ENCODE measurements at places on chromosomes 4 and X.
A peak's percentile ranks its signal among the peaks of the same experiment; 100 is the strongest.

DNA sequence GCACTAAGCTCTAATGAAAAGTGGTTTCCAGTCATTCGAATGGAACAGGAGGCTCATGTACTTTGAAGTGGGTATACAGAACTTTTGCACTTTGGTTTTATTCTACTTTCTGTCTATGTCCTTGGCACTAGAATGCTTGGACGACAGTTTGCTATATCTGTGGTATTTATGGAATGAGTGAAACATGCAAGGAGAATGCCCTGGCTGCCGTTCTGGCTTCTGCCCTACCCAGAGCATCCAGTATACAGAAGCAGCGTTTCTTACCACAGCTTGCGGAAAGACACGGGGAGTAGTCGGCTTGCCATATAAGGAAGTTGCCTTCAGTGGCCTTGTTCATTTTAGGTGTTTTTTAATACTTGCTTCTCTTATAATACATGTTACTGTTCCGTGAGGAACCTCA lies 98.0 kb downstream of the TBL1X start:
- DNase-seq: no peak

DNA sequence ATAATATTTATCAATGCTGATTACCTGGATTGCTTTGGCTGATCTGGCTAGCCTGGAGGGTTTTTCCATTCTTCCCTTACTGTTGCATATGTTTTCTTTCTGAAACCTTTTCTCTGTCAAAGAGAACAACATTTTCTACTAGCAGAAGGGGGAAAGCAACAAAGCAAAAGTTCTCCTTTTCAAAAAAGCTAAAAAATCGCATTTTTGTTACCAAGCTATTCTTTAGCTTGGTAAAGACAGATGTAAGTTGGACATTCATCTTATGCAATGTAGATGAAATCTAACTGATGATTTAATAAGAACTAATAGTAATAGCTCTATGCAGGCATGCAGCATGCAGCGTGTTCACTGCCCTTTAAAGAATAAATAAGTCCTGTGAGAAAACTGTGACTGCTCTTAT lies at the start of gene GRXCR1:
GRXCR1 (plus strand) TSS at position 301 of the 400 bp plus-strand sequence. CDS start 554 bp downstream, outside the sequence.
- DNase-seq: no peak

GRCh38 chr4:39548425-39549067 lies 21.3 kb upstream of the UGDH start:
- DNase-seq: no peak

DNA sequence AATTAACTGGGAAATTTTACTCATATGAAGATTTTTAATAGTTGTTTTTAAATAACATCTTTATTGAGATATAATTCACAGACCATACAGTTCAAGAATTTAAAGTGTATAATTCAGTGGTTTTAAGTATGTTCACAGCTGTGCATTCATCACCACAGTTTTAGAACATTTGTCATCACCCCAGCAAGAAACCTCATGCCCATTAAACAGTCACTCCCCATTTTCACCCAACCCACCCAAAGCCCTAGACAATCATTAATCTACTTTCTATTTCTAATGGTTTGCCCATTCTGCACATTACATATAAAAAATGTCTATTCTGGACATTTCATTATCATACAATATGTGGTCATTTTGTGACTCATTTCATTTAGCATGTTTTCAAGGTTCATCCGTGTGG lies 2.8 kb downstream of the UPRT start:
- no peak for DNase-seq

GRCh38 chrX:36961590-36961989 lies 46.6 kb upstream of the FAM47C start:
- DNase-seq: no peak

- no peak for DNase-seq
Measured at GRCh38 chr4:83438719-83439118, 16.9 kb downstream of the HELQ start.

- no peak for DNase-seq
Measured at GRCh38 chr4:1488831-1489638, 82.8 kb upstream of the NKX1-1 start.

DNA sequence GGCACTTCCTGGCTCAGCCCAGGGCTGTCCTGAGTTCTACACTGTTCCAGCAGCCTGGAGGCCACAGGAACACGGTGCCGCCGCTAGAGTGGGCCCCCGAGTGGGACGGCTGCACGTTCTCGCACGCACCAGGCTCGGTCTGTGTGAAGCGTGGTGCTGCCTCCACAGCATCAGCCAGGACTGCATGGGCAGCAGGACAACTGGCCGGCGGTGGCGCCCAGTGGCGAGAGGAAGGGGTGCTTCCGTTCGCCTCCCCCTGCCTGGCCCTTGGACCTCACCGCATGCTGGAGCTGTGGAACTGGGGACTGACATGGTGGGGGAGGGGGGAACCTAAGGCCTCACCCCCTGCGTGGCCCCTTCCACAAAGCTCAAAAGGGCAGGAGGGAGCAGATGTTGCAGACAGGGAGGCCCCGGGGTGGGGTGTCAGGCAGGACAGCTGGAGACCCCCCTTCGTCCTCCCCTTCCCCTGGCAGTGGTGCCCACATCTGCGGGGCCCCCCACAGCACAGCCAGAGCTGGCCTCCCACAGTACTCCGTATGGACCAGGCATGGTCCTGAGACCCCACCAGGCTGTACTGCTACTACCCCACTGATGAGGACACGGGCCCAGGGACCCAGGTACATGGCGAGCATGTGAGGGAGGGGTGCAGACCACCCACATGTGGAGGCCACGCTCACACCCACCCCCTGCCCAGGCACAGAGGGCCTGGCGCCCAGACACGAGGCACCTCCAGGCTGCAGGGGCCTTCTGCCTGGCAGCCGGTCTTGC lies 58.5 kb downstream of the ACOX3 start:
- no peak for DNase-seq

GRCh38 chr4:123452616-123453015 lies 56.0 kb downstream of the SPRY1 start:
- DNase-seq: peak; percentile 50
